Left renal cortex interstitium (tissue), 4 donors: ENCODE measurements at places on chromosomes 4 and X.

DNA sequence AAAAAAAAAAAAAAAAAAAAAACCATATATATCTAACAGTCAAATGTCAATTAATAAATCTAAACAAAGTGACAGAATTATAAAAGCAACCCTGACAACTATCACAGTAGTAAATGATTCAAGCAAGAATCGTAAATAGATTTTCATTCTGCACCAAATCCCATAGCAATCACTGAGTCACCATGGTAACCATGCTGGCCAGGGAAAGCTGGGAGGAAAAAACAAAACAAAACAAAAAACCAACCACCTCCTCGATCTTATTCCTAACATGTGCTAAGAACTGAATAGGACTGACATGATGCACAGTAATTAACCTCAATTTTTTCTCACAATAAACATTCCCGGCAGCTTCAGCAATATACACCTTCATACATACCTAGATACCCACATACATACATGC lies 30.6 kb upstream of the RAB40A start:
- DNase-seq, result no peak

- DNase-seq, result no peak
Measured at GRCh38 chr4:184217634-184218033, at the start of gene ENPP6. Gene ENPP6 (minus strand): TSS chr4:184217873. CDS start chr4:184217819, 54 bp downstream.

DNA sequence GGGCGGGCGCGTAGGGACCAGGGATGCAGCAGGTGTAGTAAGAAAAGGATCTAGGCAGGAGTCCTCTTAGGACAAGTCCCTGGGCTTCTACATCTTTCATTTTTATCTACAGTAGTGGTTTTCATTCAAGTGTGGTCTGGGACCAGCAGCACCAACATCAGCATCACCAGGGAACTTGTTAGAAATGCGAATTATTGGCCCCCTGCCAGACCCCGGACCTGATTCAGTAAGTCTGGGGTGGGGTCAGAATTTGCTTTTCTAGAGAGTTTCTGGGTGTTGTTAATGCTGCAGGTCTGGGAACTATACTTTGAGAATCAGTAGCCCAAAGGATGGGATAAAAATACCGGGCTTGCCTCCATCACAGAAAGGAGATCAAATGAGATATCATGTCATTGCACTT lies 1.3 kb upstream of the PCYT1B start:
- DNase-seq, result no peak

GRCh38 chr4:84503495-84504437 lies 4.7 kb upstream of the NKX6-1 start:
- DNase-seq, result peak; percentile 81

DNA sequence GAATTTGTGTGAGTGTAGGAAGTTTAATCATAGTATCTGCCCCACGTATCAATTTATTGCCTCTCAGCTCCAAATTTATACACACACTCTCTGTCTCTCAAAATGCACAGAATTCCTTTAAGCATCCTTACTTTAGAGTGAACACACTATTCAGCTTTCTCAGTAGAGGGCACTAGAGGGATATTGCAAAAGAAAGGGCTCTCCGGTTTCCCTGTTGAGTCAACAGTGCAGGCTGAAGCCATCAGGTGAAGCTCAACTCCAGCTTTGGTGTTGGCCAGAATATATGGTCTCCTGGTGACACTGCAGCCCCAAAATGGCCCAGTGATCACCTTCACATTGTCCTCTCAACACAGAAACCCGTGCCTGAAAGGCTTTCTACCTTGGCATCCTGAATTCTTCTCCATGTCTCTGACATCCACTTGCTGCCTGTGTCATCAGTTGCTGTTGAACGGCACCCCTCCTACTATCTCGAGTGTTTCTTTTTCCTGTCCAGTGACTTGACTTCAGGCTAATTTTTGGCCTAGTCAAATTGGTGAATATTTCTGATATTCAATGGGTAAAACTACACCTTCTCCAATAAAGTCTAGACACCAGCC lies 670.5 kb downstream of the GABRG1 start:
- DNase-seq, result no peak

GRCh38 chrX:48835524-48836329 lies at the start of gene PCSK1N:
Gene PCSK1N (minus strand): TSS chrX:48835610. CDS start chrX:48835532, 78 bp downstream.
- no peak for DNase-seq

GRCh38 chr4:67500373-67500772 lies 44.9 kb downstream of the CENPC start:
- no peak for DNase-seq

GRCh38 chr4:149465955-149466354 lies 349.7 kb downstream of the IQCM start:
- DNase-seq, result no peak

DNA sequence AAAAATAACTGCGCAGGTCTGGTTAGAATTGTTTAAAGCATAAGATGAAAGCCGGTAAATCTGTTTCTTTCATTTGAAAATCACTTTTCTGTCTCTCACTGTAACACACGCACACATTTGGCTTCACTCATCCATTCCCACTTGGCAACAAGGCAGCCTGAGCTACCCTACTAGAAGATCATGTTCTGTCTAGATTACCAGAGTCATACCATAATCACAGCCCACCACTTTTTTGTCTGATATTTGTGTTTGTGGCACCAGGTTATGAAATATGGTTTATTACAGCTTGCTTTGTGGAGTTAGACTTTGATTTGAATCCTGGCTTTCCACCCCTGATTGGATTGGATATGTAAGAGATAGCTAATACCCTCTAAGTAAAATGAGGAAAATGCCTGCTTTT lies 2.2 kb downstream of the USO1 start:
- no peak for DNase-seq

DNA sequence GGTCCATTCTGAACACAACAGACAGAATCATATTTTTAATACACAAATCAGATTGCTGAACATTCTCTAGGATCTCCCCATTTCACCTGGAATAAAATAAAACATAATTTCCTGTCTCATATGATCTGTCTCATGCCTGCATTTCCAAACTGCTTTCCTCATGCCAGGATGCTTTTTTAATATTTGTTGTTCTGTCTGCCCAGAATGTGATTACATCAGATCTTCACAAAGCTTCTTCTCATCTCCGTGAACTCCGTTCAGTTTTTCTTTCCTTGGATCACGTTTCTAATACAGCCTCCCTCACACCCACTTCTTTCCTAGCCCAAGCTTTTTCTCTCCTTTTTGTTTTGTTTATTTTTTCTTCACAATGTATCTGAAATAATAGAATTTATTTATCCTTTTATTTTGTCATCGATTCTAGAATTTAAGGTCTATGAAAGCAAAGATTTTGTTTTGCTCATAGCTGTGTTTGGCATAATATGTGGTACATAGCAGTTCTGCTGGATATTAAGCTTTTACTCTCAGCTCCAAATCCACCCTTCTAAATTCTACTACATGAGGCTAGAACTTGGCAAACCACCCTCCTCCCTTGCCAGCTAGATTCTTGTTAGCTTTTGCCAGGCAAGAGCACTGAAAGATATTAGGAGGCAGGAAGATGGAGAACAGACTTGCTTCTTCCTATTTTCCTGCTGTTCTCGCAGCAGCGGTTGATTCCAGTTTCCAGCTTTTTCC lies 165.5 kb upstream of the SLIT2 start:
- no peak for DNase-seq

GRCh38 chr4:40870150-40870549 lies 120.4 kb downstream of the NSUN7 start:
- DNase-seq, result no peak

GRCh38 chrX:30786374-30786773 lies 102.7 kb downstream of the TAB3 start:
- DNase-seq, result no peak

GRCh38 chrX:77433001-77433400 lies 14.2 kb upstream of the FGF16 start:
- no peak for DNase-seq
